ENCODE measurements at places on chromosomes 12 and 14.

GRCh38 chr14:104650981-104651875, 38.2 kb upstream of the INF2 start:
- no peak for DNase-seq

GRCh38 chr12:82430541-82431145, 72.3 kb downstream of the METTL25 start:
- no peak for DNase-seq

DNA sequence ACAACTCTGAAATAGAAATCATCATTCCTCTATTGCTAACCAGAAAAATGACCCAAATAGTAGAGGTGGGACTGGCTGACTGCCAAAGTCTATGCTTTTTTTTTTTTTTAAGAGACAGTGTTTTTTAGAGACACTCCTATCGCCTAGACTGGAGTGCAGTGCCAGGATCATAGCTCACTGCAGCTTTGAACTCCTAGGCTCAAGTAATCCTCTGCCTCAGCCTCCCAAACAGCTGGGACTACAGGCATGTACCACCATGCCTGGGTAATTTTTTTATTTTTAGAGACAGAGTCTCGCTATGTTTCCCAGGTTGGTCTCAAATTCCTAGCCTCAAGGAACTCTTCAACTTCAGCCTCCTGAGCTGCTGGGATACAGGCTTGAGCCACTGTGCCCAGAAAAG, 19.2 kb downstream of the NR2C1 start:
- no peak for DNase-seq

DNA sequence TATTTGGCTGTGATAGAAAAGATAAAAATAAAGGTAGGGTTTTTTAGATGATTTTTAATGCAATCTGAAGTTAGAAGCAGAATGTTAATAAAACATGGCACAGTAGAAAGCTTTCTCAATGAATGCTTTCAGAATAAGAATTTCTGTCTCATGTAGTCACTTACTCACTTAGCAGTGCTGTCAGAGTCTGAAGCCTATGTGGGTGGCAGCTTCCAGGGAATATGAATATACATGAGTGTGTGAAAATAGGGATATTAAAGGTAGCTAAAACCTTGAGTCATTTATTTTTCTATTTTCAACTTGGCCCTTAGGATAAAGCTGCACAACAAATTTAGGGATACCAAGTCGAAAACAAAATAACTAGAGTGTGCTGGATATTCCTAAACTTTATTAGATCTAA, 427.9 kb downstream of the AEBP2 start:
- DNase-seq: no peak

DNA sequence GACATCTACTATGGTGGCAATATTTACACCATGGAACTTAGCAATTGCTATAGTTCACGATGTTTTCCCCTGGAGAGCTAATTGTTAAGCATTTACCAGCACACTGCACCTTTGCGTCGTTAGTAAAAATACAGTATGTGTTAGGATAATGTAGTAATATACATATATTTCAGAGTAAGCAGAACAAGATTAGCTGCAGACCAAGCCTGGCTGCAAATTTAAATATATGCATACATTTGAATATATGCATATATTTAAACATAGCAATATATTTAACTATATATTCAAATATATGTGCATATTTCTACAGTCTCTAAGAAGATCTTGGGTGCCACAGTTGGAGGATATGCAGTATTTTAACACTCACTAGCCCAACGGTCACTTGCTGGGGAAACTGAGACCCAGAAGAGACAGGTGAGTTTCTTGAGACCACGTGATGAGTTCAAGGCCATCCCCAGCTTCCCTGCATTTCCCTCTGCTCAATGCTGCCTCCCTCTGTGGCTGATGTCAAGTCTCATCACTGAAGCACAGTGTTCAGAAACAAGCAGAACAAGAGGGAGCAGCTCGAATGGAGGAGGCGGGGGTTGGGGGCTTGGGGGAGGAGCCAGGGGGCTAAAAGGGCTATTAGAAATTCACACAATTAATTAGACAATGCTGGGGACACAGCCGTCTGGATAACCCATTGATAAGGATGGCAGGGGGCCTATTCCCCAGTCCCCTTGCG, 708.0 kb downstream of the MED13L start:
- DNase-seq: no peak

DNA sequence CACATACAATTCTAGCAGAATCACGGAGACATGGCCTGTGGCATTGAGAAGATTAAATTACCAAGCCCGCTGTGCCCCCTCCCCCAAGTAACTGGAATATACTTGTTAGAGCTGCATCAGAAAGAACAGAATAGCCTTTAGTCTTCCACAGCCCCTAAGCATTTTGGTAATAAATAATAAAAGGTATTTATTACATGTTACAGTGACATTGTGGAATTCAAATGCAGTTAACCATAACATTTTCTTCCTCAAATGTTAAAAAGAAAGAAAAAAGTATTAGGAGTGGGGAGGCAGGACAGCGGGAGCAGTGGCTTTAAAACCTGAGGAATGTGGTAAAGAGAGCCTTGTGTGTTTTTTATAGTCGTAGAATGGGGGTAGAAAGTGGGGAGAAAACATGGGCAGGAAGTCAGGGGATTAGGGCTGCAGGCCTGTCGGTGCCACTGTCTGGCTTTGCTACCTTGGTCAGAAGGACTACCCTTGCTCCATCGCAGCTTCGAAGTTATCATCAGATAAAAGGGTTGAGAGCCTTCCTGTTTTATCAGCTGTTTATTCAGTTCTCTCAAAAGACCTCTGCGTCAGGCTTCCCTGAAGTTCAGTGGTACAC, 255.9 kb downstream of the MSRB3 start:
- no peak for DNase-seq

DNA sequence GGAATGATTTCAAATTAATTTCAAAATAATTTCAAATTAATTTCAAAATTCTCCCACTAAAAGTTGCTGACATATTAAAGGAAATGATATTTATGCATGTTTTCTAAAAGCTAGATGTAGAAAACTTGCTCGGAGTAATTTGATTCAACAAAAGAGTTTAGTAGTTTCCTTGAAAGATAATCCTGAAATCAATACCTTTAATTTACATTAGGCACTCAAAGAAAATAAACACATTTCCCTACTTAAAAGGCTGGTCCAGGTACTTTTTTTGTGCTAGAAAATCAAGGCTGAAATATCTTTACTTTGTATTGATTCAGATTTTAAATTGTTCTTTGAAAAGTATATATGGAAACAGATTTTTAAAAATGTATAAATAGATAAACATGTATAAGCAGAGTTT, 370.5 kb downstream of the RAD51B start:
- no peak for DNase-seq

GRCh38 chr14:28243600-28243999, 523.0 kb upstream of the FOXG1 start:
- no peak for DNase-seq

DNA sequence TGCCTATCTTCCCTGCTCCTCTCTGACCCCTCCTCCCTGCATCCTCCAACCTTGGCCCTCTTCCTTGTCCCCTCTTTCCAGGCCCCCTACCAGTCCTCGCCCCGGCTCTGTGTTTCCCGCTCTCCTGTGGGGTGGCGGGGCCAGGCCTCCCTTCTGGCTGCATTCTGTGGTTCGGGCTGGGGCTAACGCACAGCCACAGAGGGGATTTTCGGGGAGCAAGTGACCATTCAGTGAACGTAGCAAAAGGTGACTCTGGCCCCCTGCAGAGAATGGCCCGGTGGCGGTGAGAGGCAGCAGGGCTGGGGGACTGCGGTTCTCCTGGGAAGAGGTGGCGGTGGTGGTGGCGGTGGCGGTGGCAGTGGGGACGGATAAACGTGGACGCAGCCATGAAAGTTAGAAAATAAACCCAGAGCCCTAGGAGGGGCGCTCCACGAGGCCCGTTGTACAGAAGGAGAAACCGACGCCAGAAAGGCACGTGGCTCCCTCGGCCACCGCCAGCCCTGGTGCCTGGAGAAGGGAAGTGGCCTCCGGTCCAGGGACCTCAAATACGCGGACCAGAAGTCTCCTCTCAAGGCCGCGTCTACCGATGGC, 269.6 kb downstream of the ADGRD1 start:
- no peak for DNase-seq

- no peak for DNase-seq
These were observed 75.6 kb upstream of the BCL11B start for GRCh38 chr14:99347561-99347960.

DNA sequence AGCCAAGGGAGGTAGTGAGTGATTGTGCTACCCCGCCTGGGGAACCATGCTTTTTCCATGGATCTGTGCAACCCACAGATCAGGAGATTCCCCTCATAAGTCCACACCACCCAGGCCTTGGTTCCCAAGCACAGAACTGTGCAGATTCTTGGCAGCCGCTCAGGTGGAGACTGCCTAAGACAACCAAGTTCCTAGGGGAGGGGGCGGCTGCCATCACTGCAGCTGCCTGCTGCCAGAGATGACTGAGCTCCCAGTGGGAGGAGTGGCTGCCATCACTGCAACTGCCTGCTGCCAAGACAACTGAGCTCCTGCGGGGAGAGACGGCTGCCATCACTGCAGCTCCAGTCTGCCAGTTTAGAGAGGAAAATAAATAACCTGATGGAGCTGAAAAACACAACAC, 138.3 kb upstream of the GARIN2 start:
- no peak for DNase-seq

GRCh38 chr12:53423597-53423996, at the start of gene AMHR2:
Gene AMHR2 (plus strand): TSS chr12:53423855. CDS start chr12:53423935, 80 bp downstream.
- DNase-seq: no peak

DNA sequence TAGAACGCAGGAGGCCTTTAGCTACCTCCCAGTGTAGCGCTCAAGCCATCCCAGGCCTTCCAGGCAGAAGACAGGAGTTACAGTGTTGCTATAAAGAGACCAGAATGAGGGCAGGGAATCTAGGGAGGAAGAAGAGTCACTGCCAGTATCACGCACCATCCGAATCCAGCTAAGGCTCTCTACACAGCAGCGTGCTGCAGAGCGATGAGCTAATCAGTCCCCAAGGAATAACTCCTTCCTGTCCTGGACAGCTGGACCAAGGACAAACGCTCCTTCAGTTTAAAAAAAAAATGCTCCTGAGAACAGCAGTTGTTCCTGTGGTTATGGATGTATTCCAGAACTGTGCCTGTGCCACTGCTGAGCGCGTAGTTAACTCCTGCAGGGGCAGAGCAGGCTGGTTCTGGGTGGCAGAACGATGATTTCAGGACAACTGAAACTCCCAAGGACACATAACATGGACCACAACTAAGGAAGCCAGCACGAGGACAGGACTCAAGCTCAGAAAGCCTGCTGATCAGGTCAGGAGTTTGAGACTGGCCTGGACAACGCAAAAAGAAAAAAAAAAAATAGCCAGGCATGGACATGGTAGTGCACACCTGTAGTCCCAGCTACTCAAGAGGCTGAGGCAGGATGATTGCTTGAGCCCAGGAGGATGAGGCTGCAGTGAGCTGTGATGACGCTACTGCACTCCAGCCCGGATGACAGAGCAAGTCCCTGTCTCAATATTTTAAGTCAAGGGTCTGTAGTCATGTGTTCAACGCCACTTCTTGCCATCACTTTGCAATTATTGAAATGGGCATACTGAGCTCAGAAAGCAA, 2.6 kb downstream of the IFFO1 start:
- no peak for DNase-seq
